ENCODE measurements at places on chromosomes 11 and 22.
A peak's percentile ranks its signal among the peaks of the same experiment; 100 is the strongest.

DNA sequence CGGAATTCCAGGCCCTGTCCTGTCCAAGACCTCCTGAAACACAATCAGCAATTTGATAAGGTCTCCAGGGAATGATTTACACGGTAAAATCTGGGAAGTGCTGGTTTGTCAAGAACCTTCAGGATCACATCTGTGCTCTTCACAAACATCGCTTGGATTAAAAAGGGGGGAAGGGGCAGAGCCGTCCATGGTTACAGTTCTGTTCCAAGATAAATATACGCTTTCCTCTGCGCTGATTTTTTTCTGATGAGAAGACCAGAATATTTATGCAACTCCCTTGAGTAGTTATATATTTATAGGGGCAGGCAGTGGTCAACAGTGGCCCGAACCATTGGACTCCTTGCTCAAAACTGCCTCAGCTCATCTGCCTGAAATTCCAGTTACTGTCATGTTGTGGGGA, 9.2 kb upstream of the APOL5 start:
- no peak for DNase-seq

DNA sequence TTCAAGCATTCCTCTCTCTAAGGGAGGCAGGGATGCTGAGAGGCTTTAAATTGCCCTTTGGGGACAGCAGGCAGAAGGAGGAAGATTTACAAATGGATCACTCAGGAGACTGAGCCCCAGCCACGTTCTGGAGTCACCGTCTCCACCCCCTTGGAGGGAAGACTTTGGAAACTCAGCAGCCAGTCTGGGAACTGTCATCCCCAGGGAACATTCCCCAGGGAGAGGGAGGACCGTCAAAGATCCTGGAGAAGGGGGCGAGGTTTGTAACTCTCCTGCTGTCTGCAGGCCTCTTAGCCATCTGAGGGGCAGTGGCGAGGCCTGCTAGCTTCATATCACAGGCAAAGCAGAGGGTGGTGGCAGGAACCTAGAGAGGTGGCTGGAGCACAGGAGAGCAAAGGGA, 56.1 kb upstream of the SLC22A12 start:
- no peak for DNase-seq

DNA sequence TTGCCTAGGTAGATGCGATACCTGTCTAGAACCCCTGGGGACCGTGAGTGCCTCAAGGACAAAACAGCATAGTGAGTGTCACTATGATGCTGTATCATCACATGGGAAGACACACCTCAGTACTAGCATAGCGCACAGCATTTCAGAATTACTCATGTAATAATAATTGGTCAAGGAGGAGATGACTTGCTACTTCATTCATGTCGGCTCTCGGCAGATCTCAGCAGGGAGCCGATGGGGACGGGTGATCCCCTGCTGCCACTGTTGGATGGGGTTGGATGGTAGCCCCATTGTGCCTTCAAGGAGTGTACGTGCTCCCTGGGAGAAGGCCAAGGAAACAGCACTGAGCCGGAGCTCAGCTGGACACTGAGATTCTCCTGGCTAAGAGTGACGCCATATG, 186.9 kb downstream of the EFCAB6 start:
- no peak for DNase-seq

DNA sequence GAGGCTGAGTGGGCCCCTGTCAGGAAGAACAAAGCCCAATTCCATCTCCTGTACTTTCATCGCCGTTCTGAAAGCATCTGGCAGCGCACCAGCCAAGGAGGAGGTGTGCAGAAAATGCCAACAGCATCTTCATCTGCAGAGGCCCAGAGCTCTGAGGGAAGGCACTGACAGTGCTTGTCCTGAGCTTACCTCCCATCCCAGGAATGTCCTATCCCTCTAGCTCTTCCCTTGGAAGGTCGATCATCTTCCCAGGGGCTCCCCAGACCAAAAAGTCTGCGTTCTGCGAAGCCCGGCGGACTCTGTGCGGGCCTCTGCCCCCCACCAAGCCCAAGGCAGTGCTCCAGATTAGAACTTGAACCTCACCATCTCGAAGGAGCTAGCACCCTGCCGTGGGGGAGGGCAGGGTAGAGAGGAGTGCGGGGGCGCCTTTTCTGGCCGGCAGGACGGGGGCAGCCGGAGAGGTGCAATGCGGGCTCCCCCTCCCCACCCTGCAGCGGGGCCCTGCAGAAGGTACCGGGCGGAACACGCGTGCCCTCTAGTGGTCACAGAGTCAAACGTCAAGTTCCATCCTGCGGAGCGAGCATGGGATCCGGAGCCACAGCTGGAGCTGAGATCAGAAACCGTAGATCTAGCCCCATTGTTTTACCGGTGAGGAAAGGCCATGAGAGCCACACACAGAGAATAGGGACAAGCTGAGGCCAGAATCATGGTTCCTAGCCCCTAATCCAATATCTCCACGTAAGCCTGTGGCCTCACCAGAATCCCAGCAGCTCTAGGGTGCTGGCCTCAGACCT, 5.0 kb downstream of the SCN2B start:
- peak; percentile 66 for DNase-seq

- DNase-seq, result no peak
These were observed 21.5 kb upstream of the ACR start for GRCh38 chr22:50716290-50717024.

DNA sequence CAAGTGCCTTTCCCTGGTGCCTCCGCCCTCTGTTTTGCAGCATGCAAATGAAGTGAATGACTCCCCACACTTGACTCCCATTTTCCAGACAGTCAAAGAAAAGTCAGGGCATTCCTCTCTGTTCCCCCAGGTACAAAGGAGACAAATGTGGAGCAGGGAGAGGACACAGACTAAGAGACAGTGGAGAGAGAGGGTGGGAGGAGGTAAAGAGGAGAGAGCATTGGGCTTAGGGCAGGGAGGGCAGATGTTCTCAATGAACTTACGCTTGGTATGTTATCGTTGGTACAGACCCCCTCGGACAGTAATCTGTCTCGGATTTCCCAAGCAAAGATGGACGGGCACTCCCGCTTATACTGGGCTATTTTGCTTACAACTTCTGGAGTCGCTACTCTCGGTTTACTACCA, 9.8 kb downstream of the PAX6 start:
- no peak for DNase-seq

- no peak for DNase-seq
These were observed 1178.3 kb downstream of the LRRC4C start for GRCh38 chr11:40281052-40281580.

GRCh38 chr11:73760679-73761402, at the start of gene RAB6A:
Gene RAB6A (minus strand): TSS chr11:73761074. CDS start chr11:73760635, 439 bp downstream.
- DNase-seq, result peak; percentile 100

GRCh38 chr11:21814169-21814568, 378.7 kb upstream of the ANO5 start:
- no peak for DNase-seq

- no peak for DNase-seq
These were observed 101.3 kb upstream of the E2F8 start for GRCh38 chr11:19342036-19342435.

- DNase-seq, result peak; percentile 60
These were observed 18.7 kb upstream of the SCGB1D1 start for GRCh38 chr11:62171261-62171723.

DNA sequence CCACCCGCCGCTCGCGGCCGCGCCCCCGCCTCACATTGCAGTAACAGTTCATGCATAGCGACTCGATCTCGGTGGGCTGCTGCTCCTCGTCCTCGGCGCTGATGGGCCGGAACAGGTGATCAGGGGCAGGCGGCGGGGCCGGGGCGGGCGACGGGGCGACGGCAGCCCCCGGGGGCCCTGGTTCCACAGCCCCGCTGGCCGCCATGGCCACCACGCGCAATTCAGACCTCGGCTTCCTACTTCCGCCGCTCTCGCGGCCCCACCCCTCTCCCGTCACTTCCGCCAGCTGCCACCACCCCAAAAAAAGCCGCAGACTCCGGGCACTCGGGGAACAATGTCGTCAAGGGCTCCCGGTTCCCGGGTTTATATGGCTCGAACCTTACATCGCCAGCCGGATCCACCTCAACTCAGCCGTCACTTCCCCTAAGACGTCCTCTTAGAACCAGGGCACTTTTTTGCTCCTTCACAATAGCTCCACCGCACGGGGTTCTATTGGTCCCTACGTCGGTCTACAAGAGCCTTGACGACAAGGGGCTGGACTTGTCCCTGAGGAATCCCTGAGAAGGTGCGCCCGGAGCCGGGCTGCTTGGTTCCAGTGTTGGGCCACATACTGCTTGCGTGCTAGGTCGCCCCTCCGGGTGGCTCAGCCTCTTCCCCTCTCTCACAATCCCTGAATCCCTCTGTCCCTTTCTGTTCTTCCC, at the start of gene ZPR1:
Gene ZPR1, minus strand, starts transcription at position 238 of the 701 bp plus-strand sequence. Its CDS starts 33 bp downstream, at position 205.
- peak; percentile 85 for DNase-seq

DNA sequence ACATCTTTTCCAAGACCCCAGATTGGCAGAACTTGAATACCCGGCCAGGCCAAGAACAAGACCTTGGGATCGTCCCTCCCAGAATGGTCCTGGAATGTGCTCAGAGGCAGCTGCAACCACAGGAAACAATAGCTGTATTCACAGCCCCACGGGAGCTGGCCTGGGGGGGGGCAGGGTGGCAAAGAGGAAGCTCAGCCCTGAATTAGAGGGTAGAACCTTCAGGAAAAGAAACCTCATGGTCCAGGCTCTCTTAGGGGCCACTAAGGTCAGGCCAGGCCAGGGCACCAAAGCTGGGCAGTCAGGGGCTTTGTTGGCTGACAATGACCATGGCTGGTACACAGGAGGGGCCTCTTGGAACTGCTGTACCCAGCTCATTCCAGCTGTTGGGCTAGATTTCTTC, 17.3 kb downstream of the RPL27A start:
- no peak for DNase-seq

GRCh38 chr11:121448431-121448941, 3.6 kb upstream of the SORL1 start:
- peak; percentile 38 for DNase-seq

- DNase-seq, result no peak
These were observed 55.0 kb upstream of the ZBTB44 start for GRCh38 chr11:130369713-130370112.

DNA sequence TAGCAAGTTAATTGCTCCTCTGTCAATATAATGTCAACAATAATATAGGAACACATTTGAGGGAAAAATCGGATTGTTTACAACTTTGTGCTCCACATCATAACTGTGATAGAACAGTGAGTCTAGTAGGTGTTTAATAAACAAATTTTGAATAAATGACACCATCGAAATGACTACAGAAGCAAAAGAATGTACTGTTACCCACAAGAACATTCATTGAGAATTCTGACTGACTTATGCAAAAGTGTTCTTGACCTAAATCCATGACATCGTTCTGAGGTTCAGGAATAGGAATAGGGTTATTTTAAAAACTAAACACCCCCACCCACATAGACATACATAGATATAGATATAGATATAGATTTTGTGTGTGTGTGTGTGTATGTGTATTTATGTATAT, 8.4 kb downstream of the LRRC4C start:
- no peak for DNase-seq

GRCh38 chr22:49958931-49959781, 1.4 kb upstream of the PIM3 start:
- DNase-seq, result no peak

DNA sequence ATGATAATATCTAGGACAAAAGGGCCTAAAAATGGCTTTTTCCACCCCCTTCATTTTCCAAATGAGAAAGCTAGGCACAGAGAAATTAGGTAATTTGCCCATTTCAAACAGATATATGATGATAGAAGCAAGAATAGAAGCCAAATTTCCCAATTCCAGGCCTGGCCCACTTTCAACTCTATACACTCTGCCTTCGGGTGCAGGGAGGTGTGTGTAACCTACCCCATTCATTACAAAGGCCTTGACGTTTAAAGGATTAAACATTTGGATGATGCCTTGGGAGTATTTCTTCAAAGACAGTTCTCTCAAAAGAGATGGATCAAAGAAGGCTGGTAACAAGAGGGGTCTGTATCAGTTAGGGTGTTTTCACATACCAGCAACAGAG, 134.1 kb downstream of the CCDC34 start:
- no peak for DNase-seq

DNA sequence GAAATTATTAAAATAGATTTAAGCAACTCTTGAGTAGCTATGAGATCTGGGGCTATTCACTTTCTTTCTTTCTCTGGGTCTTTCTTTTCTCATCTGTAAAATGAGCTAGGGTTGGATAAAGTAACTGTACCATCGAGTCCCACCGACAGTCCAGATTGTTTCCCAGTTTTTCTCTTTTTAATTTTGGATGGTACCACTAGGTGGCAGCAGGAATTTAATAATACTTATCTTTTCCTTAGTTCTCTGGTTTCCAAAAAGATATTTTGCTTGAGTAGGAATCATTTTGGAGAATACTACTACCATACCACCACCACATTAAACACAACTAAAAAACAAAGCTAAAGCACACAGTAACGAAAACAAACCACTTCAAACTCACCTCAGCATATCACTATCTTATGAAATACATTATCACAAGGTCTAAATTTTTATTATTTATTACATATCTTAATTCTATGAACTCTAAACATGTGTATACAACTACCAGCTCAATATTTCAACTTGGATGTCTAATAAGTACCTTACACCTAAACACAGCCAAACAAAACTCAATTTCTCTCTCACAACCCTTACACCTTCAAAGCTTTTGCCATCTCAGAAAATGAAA, 584.0 kb downstream of the KCNA4 start:
- DNase-seq, result no peak

- DNase-seq, result no peak
These were observed 88.5 kb downstream of the NECTIN1 start for GRCh38 chr11:119640541-119640940.

DNA sequence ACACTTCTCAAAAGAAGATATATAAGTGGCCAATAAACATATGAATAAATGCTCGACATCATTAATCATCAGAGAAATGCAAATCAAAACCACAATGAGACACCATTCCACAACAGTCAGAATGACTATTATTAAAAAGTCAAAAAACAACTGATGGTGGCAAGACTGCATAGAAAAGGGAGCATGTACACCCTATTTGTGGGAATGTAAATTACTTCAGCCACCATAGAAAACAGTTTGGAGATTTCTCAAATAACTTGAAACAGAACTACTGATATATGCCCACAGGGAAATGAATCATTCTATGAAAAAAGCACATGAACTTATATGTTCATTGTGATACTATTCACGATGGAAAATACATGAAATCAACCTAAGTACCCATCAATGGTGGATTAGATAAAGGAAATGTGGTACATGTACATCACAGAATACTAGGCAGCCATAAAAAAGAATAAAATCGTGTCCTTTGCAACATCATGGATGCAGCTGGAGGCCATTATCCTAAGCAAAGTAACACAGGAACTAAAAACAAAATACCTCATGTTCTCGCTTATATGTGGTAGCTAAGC, 42.4 kb downstream of the GLYATL2 start:
- DNase-seq, result no peak

DNA sequence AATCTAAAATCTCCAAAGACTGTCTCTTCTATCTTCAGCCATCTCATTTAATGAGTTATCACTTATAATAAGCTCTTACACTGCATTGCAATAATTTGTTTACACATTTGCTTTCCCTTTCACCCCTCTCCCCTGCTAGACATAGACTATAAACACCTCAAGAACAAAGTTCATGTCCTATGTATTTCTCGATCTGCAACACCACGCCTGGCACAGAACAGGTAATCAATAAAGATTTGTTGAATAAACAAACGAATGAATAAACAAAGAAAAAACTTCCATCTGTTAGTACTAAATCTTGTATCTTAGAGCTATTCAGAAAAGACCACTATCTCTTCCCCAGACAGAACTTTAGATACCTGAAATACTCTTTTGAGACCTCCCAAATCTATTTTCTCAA, 77.6 kb downstream of the PAK1 start:
- no peak for DNase-seq

GRCh38 chr11:102361086-102362031, 14.3 kb downstream of the BIRC2 start:
- peak; percentile 63 for DNase-seq

Data from CD4-positive, alpha-beta T cell treated with Interleukin-15 for 1 hour (primary cell).